Activated naive CD4-positive, alpha-beta T cell treated with anti-CD3 and anti-CD28 coated beads, Interleukin-2, amount 50 U/mL, for 16 hours (primary cell): ENCODE measurements at places on chromosomes 4 and X.

DNA sequence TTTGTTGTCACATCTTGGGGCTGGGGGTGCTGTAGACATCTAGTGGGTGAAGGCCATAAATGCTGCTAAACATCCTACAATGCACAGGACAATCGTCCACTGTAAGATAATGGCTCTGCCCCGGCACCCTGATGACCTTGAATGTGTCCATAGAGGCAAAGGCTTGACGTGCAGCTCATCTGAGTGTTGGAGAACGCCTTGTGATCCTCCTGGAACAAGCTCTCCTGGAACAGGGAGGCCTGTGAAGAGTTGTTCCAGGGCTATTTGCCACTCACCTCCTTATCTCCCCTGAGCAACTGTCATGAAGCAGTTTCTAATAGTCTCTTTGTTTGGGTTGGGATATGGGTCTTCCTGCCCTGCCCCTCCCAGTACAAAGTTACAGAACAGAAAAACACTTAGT is 15.2 kb upstream of the PCYT1B start:
- DNase-seq: no peak

- no peak for DNase-seq
These were observed 357.4 kb downstream of the STIM2 start for GRCh38 chr4:27218013-27218412.

- no peak for DNase-seq
These were observed 61.2 kb downstream of the GAB1 start for GRCh38 chr4:143397887-143398286.

DNA sequence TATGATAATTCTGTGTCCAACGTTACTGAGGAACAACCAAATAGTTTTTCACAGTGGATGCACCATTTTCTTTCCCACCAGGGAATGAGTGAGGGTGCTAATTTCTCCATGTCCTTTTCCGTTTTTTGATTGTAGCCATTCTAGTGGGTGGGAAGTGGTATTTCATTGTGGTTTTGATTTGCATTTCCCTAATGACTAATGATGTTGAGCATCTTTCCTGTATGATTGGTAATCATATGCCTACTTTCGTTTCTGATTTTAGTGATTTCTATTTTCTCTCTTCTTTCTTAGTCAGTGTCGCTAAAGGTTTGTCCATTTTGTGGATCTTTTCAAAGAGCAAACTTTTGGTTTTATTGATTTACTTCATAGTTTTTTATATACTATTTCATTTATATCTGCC is 32.1 kb upstream of the TEX13D start:
- DNase-seq: no peak

GRCh38 chrX:42837747-42838146 is 59.8 kb upstream of the PPP1R2C start:
- DNase-seq: no peak

GRCh38 chrX:135740681-135741149 is 27.3 kb downstream of the CT45A1 start:
- peak; percentile 39 for DNase-seq

- DNase-seq: no peak
These were observed 163.6 kb downstream of the FBXO8 start for GRCh38 chr4:174119830-174120229.

- DNase-seq: no peak
These were observed 99.9 kb upstream of the TENM3 start for GRCh38 chr4:182143086-182143821.

- no peak for DNase-seq
These were observed 301.9 kb upstream of the PRPS2 start for GRCh38 chrX:12489341-12489740.

DNA sequence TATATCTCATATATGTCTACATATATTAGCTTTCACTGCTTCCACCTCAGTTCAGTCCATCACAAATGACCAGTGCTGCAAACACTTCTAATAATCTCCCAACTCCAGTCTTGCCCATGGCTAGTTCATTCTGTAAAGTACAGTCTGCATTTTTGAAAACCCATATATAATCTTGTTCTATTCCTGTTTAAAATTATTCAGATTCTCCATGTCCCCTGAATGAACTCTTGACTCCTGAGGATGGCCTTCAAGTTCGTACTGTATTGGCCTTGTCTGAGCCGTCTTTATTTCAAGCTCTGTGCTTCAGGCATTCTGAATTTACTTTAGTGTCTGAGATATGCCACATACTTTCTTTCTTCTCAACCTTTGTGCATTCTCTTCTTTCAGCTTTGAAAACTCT is 84.7 kb downstream of the PTPN13 start:
- DNase-seq: no peak

DNA sequence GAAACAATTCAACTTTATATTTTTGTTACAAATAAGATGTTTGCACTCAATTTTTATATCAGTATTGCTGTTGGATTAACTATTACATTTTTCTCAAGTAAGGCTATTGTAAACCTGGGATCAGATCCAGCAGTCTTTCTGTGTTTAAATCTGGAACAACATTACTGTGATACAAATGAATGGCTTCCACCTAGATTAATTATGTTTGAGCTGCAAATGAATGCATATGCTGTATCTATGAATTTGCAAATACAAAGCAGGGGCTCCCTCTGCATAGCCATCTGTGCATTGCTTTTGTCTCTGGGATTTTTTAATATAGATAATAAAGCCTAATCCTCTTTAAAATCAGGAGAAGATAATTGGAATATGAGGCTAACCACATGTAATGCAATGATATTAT is 69.8 kb upstream of the NEIL3 start:
- DNase-seq: no peak

DNA sequence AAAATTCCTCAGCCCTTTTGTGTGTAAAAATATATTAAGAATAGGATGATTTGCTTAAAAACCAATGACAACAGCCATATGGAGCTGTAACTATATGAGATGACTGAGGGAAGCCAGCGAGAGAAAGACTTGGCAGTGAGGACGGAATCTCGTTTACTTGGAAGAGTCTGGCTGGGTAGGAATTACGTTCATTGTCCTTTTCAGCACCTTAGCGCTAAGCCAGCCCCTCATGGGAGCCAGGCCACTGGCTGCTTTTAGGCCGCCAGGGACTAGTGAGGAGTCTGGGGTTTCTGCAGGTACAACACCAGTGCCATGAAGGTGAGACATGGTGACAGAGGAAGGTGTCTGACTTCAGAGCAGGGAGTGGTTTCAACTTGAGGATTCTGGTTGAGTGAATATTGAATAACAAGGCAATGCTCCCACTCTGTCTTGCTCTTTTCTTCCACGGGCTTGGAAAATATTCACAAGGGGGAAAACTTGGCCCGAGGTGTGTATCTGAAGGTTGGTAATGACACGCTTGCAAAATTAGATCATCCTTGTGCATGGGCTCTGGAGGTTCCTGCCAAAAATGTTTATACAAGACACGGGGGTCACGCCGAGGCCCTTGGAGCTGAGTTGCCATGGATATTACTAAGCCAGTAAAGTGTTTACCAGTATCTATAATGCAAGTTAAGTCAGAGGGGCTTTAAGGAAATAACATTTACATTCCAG is 17.4 kb downstream of the KLF3 start:
- DNase-seq: no peak

GRCh38 chr4:3079694-3080123 is 5.2 kb downstream of the HTT start:
- no peak for DNase-seq

GRCh38 chr4:56914336-56914735 is 6.6 kb downstream of the REST start:
- no peak for DNase-seq

GRCh38 chr4:78069859-78070258 is 12.7 kb downstream of the FRAS1 start:
- DNase-seq: no peak

DNA sequence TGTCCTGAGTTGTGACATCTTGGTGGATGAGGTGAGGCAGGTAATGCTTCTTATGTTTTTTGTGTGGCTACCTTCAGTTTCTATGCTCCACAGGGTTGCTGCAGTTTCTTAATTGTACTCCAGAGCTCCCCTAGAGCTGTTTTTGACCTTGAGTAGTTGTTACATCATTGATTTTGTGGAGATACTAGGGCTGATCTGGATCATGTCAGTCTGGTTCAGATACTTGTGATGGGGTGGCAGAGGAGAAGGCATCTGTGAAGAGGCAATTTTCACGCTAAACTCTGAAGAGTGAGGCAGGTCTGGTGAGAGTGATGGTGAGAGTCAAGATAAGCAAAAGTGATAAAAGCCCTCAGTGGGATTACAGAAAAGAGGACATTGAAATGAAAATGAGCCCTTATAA is 1180.2 kb downstream of the RAPGEF2 start:
- DNase-seq: no peak

DNA sequence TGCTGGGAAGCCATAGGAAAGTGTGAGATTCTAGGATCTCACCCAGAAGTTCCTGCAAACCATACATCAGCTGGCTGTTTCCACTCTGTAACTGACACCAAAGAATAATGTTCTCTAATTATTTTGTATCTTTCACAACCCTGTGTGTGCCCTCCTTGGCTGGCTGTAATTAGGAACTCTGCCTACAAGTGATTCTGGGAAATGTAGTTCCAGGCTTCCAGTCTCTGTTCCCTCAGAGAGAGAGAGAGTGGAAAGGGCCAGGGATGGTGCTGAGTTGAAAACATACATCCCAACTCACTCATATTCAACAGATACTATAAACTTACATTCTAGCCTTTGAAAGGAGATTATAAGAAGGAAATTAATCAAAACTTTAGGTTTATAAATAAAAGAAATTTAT is 57.5 kb upstream of the C1QTNF7 start:
- no peak for DNase-seq

- DNase-seq: no peak
These were observed 102.9 kb downstream of the SYTL5 start for GRCh38 chrX:38109042-38109898.

GRCh38 chrX:40684092-40684491 is 36.7 kb upstream of the CXorf38 start:
- DNase-seq: no peak

DNA sequence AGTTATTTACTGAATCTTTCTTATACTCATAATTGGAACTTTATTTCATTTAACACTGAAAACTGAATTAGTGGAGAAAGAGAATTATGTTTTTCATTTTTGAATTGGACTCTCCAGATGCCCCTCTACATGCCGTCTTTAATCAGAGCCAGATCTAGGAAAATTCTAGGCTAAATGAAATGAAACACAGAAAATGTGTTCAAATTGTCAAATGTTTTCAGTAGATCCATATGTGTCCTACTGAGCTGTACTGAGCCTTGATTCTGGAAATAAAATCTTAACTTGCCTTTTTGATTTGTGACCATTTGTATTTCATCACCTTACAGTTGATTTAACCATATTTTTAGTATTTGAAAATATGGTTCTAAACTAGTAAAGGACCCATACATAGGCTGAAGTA is 64.0 kb upstream of the GK2 start:
- DNase-seq: no peak

- no peak for DNase-seq
These were observed 16.3 kb upstream of the KCNIP4 start for GRCh38 chr4:21964762-21965319.

DNA sequence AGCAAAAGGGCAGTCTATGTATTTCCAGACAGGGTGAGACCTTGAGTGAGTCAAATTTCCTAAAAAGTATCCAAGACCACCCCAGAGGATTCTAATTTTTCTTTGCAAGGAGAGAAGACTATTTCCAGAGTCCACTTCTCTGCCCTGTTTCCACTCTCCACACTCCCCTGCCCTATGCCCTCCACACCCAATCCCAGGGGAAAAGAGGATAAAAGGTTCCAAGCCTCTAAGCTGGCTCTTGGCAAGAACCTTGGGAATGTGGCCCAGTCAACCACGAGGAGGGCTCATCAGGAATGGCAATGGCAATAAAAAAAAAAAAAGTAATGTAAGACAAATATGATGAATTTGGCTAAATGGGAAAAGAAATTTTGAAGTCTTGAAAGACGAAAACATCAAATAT is 65.9 kb downstream of the SRPX start:
- no peak for DNase-seq

GRCh38 chr4:25953740-25954139 is 39.7 kb downstream of the SMIM20 start:
- no peak for DNase-seq

GRCh38 chr4:47073647-47074046 is 42.3 kb downstream of the GABRB1 start:
- no peak for DNase-seq

- no peak for DNase-seq
These were observed 316.7 kb downstream of the DMD start for GRCh38 chrX:32894679-32895078.

DNA sequence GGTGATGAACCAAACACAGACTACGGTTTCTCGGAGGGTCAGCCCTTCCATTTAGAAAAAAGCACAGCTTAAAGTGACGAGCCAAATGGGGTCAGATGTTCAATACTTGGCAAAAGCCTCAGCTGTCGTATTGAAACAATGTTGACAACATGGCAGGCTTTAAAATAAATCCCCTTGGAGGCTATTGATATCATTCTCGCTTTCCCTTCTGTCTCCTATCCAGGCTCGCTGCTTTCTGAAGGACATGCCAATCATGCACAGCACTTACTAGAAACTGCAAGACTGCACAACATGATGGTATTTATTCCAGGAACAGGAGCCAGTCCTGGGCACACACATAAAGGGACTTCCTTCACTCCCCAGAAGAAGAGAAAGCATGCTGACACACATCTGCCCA is 137.9 kb downstream of the SLC7A11 start:
- no peak for DNase-seq

DNA sequence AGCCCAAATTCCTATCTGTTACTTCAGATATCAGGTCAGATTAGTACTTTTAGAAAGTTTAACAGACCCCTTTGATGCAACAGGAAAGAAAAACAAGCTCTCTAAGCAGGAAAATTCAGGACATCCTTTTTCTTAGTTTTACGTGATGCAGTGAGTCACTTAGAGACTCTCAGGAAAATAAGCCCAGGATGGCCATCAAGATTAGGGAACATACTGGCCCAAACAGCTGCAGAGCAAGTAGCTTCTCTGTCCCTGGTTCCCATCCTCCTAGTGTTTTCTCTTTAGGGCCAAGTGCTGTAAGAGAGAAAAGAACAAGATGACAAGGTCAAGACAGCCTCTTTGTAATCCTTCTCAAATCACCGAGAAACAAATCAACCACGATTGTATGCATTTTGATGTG is 219.1 kb downstream of the ZNF674 start:
- no peak for DNase-seq

GRCh38 chrX:49106930-49107329 is 16.6 kb downstream of the GPKOW start:
- no peak for DNase-seq

DNA sequence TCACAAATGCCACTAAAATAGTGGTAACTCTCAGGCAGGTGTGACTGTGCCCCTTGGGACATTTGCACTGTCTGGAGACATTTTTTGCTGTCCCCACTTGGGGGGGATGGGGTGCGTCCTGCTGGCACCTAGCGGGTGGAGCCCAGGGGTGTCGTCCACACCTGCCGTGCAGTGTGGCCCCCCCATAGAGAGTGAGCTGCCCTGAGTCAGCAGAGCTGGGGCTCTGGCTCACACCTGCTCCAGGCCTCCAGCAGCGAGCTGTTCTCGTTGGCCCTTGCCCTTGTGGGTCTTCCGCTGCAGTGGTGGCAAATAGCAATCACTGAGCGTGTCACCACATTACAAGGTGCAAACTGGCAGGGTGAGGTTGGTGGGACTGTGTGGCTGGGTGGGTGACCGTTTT is 64.6 kb downstream of the CLDN34 start:
- no peak for DNase-seq
